ENCODE measurements at places on chromosomes 13 and 19.

DNA sequence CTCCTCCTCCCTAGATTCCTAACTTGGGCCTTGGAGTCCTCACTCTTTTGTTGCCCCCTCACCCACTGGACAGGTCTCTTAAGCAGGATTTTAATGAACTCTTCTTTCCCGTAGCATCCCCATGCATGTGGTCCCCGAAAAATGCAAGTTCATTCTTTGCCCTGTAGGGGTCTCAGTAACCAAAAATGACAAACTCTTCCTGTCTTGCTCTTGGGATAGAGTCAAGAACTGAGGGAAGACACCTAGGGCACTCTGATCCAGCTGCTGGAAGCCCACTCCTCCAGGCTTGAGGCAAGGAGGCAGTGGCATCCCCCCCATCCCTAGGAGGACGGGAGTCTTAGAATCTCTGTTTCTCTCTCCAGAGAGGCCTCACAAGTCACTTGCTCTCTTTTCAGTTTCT, 987.0 kb downstream of the DIAPH3 start:
- no peak for DNase-seq

DNA sequence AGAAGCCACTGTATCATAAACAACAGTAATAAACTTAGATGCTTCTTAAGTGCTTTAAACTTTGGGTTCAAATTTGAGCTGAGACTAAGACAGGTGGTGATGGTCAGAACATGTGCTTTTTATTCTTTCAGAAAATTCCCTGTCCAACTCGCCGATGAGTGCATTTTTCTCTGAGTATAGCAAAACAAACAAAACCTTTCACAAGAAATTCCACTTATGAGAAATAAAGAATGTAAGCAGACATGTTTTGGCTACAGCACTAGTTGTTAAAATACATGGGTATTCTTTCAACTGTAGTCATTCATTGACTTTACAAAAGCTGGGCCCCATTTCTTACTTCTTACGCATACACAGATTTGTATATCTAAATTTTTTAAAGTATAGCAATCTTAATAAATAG, 125.6 kb downstream of the SPRY2 start:
- peak; percentile 60 for DNase-seq

- DNase-seq, result no peak
Measured at GRCh38 chr19:10013834-10014618, 743 bp downstream of the RDH8 start.

DNA sequence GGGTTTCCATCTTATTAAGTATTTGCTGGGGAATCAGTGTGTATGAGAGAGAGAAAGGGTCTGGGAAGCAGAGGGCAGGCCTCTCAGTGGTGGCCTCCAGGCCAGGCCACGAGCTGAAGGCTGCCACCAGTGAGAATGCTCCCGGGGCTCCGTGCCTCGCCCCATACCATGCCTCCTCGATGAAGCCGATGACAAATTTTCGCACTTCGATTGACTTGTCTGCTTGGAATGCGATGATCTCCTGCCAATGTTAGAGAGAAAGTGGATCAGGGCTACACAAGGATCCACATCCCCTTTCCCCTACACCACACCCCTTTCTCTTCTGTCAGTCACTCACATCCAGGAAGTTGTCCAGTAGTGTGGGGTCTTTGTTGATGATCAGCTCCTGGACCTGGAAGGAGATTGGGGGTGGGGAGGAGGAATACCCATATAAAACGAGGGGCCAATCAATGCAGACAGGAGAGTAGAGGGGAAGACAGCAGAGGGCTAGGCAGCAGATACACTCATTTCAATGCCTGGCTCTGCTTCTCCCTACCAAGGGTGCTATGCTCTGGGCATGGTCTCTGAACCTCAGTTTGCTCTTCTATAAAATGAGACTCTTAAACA, 10.7 kb downstream of the SYMPK start:
- DNase-seq, result no peak

DNA sequence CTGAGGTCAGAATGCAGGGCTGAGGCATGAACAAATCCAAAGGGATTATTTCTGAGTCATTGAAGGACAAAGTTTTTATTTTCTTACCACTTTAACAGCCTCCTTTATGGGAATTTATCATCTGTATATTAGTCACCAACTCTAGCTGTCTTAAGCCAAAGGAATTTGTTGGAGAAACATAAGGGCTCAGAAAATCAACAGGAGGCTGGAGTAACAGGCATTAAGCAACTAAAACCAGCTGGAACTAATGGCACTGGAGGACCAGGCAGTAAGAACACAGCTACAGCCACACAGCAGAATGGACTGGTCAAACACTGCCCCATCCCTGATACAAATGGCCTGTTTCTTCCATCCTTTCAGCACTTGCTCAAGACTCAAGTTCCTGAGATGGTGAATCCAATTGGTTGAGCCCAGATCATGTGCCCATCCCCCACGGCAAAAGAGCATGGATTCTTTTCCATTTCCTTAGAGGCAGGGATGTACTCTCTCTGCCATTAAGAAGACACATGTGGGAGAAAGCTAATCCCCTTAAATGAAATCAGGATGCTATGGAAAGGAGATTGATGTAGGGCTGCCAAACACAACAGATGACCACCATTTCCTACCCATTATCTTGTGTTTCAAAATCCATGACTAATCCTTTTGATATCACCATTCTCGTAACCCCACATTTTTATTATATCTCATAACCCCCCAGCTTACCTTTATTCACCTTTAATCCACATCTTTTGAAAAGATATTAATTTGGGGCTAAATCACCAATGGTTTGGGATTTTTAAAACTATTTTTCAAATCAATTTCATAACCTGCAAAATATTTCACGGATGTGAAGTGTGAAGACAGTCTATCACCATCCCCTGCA, 157.0 kb upstream of the FNDC3A start:
- DNase-seq, result peak; percentile 97
